Brain microvascular endothelial cell (primary cell): ENCODE measurements at places on chromosomes 4 and X.

DNA sequence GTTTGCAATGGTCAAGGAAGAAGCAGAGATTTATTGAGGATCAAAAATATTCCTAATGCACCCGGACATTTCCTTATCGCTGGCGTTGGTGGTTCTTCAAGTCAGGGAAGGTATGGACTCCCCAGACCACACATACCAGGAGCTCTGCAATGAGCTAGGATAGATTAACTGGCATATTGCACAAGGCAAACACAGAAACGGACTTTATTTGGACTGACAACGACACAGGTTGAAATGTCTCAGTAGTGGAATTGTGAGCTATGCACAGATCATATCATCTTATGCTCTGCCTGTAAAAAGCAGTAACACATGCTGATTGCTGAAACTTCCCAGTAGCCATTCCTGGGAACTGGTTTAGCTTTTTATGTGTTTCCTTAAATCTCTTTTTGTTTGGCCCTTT, 1.7 kb downstream of the TSPAN7 start:
- no peak for DNase-seq

- DNase-seq = no peak
These were observed 13.5 kb upstream of the GBA3 start for GRCh38 chr4:22678940-22679854.

DNA sequence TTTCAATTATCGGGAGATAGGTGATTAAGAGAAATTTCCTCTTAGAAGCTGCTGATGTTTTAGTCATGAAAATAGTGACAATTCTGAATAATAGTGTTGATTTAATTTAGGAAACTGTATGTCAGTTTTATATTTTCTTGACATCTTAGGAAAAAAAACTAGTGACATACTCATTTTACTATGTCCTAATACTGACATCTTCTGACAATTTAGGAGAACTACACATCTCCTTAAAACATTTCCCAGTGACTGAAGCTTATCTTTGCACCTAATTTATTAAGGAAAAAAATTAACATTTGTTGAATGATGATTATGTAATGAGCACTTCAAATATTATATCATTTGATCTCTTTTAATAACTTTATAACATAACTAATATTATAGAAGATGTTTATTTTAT, 42.0 kb upstream of the RBMXL3 start:
- DNase-seq = no peak

DNA sequence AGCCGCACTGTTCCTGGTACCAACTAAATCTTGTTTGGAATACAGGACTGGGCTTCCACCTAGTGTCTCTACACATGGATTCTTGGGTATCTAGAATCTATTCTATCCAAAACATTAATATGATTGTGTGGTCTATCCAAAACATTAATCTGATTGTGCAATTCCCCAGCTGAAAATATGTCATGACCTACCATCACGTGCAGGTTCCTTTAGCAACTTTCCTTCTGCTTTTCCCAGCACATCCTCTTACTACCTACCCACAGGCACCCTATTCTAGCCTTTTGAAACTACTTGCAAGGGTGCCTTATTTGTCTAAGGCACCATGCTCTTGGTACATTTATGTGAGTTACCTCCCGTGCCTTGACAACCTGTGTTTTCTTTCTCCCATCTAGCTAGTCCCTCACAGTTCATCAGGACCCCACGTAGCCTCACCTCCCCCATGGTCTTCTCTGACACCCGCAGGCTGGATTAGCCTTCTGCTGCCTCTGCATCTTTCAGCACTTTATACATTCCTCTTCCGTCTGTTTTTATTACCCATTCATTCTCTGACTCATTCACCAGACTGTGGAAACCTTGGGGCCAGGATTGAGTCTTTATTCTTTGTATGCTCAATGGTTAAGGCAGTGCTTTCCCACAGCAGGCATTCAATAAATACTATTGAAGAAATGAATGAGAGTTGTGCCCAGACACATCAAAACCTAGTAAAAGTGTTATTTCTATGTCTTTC, 88.8 kb upstream of the FAM9B start:
- peak; percentile 35 for DNase-seq

GRCh38 chrX:16394290-16394689, 227.0 kb downstream of the MAGEB17 start:
- DNase-seq = no peak

GRCh38 chr4:3231471-3231870, 17.5 kb upstream of the MSANTD1 start:
- no peak for DNase-seq

- no peak for DNase-seq
These were observed 10.5 kb downstream of the SLC16A2 start for GRCh38 chrX:74431797-74432196.

GRCh38 chr4:140059159-140059558, 94.8 kb downstream of the MAML3 start:
- DNase-seq = no peak
